ENCODE measurements at places on chromosomes 1 and 21. TPM values are rescaled to one million over a fixed set of nuclear protein-coding genes. Genes with fewer than 3 reads are reported as not detected.
A peak's percentile ranks its signal among the peaks of the same experiment; 100 is the strongest.

PTPRC gene
- total RNA-seq, result 0.44 TPM

- H3K27ac ChIP-seq, result no peak overlapping the region
- no peak for DNase-seq
- no peaks in the 10 kb centered on the region for H3K4me1 ChIP-seq
- H3K36me3 ChIP-seq, result no peaks in the 10 kb centered on the region
- no peak overlapping the region for H3K4me3 ChIP-seq
These were observed 33.5 kb downstream of the TRIM11 start for GRCh38 chr1:228373004-228373680.

- H3K4me3 ChIP-seq, result no peak overlapping the region
- H3K36me3 ChIP-seq, result no peaks in the 10 kb centered on the region
- DNase-seq, result no peak
- peaks cover 6% of the 10 kb centered on the region for H3K27me3 ChIP-seq
- H3K27ac ChIP-seq, result no peak overlapping the region
- no peaks in the 10 kb centered on the region for H3K4me1 ChIP-seq
These were observed 312.2 kb downstream of the MATN1 start for GRCh38 chr1:30411206-30411605.

- no peak within 1 kb of the TSS for H3K4me3 ChIP-seq
- H3K36me3 ChIP-seq, result no peaks in the 10 kb centered on the region
- H3K4me1 ChIP-seq, result no peaks in the 10 kb centered on the region
- no peak for DNase-seq
- H3K27me3 ChIP-seq, result no peaks in the 10 kb centered on the region
These were observed at the start of gene PAQR6 for GRCh38 chr1:156247460-156248322. PAQR6 (minus strand) TSS chr1:156248056; CDS start chr1:156246731, 1,325 bp downstream.

DNA sequence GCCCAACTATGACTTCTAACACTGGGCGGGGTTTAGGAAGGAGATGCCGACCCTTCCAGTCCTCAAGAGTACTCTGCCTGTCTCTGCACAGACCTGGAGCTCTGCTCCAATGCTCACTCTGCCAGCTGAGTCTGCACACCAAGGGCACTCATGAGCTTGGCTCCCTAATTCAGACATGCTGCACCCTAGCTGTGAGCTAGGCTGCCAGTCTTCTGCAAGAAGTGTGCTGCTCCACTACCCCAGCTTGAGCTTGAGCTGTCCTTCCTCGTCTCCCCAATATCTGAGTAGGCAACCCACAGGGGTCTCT is 13.2 kb downstream of the TP53BP2 start:
- H3K27me3 ChIP-seq, result no peaks in the 10 kb centered on the region
- no peak for DNase-seq
- peaks cover 33% of the 10 kb centered on the region for H3K4me1 ChIP-seq
- peak overlapping the region; percentile 73 for H3K27ac ChIP-seq

AMY2A gene
- not detected for total RNA-seq

GRCh38 chr1:192445839-192446489 is 129.2 kb downstream of the RGS21 start:
- H3K4me3 ChIP-seq, result no peak overlapping the region
- no peaks in the 10 kb centered on the region for H3K4me1 ChIP-seq
- peak; percentile 66 for DNase-seq

Measured in hepatocyte (in vitro differentiated cells).